Stomach (tissue), 19 donors: ENCODE measurements at places on chromosomes 7 and 10. TPM values are rescaled to one million over a fixed set of nuclear protein-coding genes. Genes with fewer than 3 reads are reported as not detected.

DNA sequence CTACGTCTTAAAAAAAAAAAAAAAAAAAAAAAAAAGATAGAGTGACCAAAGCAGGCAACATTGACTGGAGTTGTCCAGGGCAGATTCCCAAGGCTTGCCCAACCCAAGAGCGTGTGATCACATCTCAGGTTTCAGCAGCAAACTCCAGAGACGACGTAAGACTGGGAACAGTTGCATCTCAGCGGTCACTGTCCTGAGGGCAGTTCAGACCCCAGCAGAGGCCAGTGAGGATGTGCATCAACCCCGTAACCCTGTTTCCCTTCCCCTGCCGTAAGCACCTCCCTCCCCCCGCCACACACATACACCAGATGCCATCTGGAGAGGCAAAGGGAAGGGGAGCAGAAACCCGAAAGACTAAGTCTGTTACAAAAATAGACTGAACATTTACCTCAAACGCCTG, 19.3 kb upstream of the TOMM7 start:
- peak; percentile 37 for DNase-seq
- no peaks in the 10 kb centered on the region for H3K36me3 ChIP-seq
- H3K27me3 ChIP-seq = no peaks in the 10 kb centered on the region
- no peaks in the 10 kb centered on the region for H3K4me1 ChIP-seq
- H3K4me3 ChIP-seq = no peak overlapping the region

- no peaks in the 10 kb centered on the region for H3K36me3 ChIP-seq
- no peaks in the 10 kb centered on the region for H3K27me3 ChIP-seq
These were observed 425.8 kb upstream of the STEAP1 start for GRCh38 chr7:89728481-89728880.

The IFIT1B gene
- not detected for total RNA-seq

- peak overlapping the region; percentile 88 for H3K4me3 ChIP-seq
- no peaks in the 10 kb centered on the region for H3K36me3 ChIP-seq
- H3K27ac ChIP-seq = peak overlapping the region; percentile 85
- H3K27me3 ChIP-seq = no peaks in the 10 kb centered on the region
These were observed 1.2 kb upstream of the HHEX start for GRCh38 chr10:92688573-92688926.
